ENCODE measurements at places on chromosomes 7 and 10.

DNA sequence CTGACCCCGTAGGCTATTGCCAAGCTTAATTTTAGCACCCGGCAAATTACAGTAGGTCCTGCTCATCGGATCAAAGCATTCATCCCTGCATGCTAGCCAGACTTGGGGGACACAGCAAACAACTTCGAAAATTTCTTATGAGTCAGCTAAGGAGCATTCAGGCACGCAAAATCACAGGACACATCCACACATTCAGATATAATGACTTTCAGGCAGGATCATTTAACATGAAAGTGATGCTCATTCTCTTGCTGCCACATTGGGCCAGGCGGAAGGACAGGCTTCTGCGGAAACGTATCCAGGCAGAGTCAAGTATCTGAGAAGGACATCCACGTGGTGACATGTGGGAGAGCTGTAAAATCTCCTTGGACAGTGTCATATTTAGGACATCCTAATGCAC is 474.0 kb upstream of the NRP1 start:
- DNase-seq: no peak

DNA sequence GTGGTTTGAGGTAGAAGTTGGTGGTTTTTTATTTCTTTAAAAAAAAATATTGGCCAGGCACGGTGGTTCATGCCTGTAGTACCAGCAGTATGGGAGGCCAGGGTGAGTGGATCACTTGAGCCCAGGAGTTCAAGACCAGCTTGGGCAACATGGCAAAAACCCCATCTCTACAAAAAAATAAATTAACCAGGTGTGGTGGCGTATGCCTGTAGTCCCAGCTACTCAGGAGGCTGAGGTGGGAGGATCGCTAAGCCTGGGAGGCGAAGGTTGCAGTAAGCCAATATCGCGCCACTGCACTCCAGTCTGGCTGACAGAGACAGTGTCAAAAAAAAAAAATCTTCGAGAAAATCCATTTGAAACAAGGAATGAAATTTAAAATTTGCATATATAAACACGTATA is 1.1 kb downstream of the IL2RA start:
- DNase-seq: no peak

GRCh38 chr7:57404967-57405421 is 45.0 kb upstream of the ZNF716 start:
- peak; percentile 9 for DNase-seq

DNA sequence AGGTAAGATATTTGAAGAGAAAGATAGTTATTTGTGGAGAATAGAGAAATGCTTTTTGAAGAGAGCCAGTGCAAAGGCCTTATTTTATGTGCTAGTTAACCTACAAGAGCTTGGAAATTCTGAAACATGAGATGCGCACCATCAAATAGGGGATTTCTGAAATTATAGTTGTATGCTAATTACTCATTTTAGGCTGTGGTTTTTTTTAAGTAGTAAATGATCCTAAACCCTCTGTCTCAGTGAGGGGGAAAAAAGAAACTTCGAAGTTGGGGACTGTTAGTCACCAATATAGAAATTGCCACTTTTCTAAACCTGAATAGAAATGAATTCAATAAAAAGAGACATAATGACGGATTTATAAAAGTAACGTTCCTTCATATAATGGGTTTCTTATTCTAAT is 119.3 kb upstream of the MDFIC start:
- no peak for DNase-seq

- no peak for DNase-seq
Measured at GRCh38 chr10:124097883-124098282, 4.5 kb upstream of the CHST15 start.

GRCh38 chr10:380313-380940 is 245.2 kb downstream of the ZMYND11 start:
- no peak for DNase-seq

GRCh38 chr10:86329093-86329710 is 37.4 kb downstream of the GRID1 start:
- DNase-seq: no peak

DNA sequence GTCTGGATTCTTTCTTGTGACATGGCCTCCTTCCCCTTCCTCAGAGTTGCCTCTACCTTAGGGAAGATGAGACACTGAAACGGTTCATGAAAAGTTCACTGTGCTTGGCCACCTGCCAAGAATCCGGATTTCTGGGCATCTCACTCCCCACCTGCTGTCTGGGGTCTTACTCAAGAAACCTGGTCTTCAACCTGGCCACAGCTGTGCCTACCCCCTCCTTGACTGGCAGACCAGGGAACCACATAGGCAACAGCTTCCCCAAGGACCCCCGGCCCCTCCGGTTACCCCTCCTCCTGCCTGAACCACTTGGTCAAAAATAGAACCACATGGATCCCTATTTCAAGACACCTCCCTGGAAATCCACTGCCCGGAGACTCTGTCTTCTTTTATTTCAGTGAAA is 58.7 kb upstream of the NANOS1 start:
- DNase-seq: no peak

GRCh38 chr10:84179059-84179710 is 5.6 kb downstream of the GPR15LG start:
- DNase-seq: no peak

DNA sequence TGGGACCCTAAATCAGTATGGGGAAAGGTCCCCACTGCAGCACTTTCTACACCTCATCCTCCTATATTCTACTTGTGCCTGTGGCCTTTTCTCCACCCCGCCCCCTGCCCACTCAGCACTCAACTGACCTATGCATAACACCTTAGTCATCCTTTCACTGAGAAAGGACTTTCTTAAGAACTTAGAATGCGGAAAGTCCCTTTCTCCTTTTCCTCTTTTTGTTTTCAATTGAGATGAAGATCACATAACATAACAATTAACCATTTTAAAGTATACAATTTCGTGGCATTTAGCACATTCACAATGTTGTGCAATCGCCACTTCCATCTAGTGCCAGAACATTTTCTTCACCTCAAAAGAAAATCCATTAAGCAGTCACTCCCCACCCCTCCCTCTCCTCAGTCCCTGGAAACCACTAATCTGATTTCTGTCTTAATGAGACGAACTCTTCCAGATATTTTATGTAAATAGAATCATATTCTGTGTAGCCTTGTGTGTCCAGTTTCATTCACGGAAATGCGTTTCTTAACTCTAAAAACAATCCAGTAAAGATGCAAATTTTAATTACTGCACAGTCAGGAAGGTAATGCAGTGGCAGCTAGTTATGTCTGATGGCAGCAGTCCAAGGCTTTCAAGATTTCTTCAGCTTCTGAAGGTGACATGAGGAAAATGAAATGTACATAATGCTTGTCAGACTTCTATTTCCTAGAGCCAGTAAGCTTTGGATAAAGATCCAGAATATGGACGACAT is 41.7 kb downstream of the FAS start:
- DNase-seq: no peak

- no peak for DNase-seq
Measured at GRCh38 chr7:40299097-40299496, 164.3 kb downstream of the SUGCT start.

DNA sequence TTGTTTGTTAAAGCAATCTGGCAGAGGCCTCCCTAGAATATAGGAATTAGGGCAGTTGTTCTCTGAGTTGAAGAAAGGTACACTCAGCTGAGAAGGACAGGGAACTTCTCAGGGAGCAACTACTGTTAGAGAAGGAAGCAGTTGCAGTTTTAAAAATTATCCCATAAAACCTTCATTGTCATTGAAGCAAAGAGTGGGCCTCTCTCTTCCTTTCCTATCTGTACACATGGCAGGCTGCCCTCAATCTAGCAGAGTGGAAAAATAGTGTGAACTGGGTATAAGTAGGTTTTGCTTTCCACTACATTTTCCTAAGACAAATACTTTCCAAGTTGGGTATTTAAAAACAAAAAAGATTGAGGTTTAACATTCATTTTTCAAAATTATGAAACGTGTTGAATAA is 236.7 kb upstream of the KLF14 start:
- no peak for DNase-seq

- DNase-seq: no peak
Measured at GRCh38 chr10:108436096-108436495, 1271.6 kb upstream of the SORCS1 start.

DNA sequence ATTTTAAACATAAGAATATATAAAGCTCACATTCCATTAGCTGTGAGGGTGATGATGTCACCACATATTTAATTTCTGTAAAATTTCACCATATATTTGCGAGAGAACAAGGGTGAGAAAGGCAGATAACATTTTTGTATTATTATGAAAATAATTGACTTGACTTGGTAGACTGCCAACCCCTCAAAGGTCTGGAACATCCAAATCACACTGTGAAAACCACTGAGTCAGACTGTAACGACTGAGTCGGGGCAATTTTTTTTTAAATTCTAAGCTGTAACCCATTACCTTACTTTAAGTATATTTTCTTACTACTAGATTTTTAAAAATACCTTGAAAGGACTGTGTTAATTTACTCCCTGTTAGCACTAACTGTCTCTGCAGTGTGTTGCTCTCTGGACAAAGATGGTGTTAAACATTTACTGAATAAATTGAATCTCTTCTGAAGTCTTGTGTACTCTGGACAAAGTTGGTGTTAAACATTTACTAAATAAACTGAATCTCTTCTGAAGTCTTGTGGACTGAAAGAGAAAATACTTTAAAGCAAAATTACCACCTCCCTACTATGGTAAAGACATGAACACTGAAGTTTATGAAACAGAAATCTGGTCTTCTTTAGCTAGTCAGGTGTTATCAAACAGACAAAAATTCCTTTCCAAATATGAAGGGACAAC is 14.1 kb downstream of the PDZD8 start:
- no peak for DNase-seq

DNA sequence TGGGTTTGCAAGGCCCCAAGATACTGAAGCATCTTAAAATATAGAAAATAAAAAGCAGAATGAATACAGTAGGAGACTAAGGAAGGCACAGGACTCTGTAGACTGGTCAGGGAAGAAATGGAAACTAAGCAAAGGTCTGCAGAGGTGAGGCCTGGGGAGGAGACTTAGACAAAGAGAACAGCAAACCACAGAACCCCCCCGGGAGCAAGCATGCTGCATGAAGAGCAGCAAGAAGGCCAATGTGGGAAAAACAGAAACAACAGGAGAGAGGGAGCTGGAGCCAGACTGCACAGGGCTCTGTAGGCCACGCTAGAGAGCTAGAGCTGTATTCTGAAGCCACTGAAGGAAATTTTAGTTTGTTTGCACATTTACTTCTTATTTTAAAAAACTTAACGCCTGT is 45.7 kb upstream of the ARID5B start:
- DNase-seq: no peak
